NCI-H2081 (cell line): ENCODE measurements at places on chromosomes 6 and 20.

- no peak for DNase-seq
Measured at GRCh38 chr6:159434410-159434809, 258.6 kb downstream of the SOD2 start.

GRCh38 chr6:143843677-143843999 lies 500 bp downstream of the LTV1 start:
- DNase-seq: no peak

GRCh38 chr20:7355051-7355450 lies 585.2 kb downstream of the HAO1 start:
- no peak for DNase-seq

- no peak for DNase-seq
Measured at GRCh38 chr20:41978875-41979274, 360.7 kb upstream of the CHD6 start.

DNA sequence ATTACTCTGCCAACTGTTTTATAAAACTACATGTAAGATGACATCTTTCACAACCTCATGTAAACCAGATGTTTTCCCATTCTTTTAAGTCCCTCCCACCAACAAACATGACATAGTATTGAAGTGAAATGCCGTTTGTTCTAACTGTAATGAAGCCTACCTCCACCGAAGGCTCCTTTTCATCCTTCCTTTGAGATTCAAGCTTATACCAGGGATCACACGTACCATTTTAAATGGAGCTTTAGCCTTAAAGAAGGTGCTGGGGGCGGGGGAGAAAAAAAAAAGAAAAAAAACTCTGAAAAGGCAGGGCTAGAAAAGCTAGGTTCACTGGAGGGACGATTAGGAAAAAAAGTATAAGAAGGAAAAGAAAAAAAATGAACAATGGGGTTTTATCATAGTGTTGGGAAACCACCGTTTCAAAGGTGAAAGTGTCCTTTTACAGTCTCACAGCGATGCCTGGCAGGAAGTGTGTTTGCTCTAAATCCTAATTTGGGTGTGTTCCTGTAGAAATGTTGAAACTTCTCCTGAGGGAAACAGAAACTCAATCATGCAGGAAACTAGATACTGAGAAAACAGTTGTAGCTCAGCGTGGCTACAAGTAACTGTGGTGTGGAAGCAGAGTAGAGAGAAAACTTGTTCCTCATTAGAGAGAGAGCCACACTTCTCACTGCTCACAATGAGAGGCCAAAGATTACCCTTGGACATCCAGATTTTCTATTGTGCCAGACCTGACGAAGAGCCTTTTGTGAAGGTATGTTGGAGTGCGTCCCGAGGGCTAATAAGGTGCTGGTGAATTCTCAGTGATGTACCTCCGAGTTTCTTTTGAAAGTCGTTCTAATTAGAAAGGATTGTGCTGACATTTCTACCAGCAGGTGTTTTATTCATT lies 37.6 kb upstream of the HINT3 start:
- DNase-seq: peak; percentile 54

DNA sequence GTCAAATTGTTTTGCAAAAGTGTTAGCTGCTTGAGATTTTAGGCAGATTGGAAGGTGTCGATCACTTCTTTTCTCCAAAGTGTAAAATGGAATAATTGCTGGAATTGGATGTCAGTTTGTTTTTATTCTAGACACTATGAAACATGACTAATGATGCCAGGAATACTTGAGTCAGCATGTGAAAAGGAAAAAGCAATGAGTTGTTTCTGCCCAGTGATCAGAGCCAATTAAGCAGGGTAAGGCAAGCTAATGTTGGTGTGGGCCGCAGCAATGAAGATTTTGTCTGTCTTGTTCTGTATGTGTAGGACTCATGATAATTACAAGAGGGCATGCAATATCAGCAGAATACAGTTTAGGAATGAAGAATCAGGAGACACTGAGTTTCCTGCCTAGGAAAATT lies 110.3 kb downstream of the CARMIL1 start:
- DNase-seq: no peak
